EH (cell line): ENCODE measurements at places on chromosomes 11 and 22.

DNA sequence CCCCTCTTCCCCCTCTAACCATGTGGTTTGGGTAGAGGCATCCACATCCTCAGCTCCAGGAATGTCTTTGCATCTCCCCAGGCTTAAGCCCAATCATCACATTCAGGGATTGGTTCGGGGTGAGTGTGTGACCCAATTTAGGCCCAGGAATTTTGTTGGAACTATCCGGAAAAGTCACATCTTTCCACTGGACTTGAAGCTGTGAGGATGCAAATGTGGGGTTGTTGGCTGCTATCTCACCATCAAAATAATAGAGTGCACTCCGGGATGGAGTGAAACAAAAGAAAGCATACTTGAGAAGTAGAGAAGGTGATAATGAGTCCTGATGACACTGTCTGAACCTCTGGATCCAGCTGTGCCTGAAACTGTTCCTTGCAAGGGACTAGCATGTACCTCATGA lies 33.8 kb upstream of the OLFML1 start:
- peak; percentile 7 for DNase-seq

- no peak for DNase-seq
These were observed 704.8 kb downstream of the DLG2 start for GRCh38 chr11:84922212-84922805.

GRCh38 chr11:71186806-71187205 lies 65.6 kb downstream of the SHANK2 start:
- DNase-seq, result no peak

- DNase-seq, result no peak
These were observed 939 bp upstream of the SH3BP1 start for GRCh38 chr22:37638391-37639069.

- no peak for DNase-seq
These were observed 525.8 kb upstream of the FAT3 start for GRCh38 chr11:91698845-91699244.

- DNase-seq, result no peak
These were observed 51.2 kb upstream of the SLC22A12 start for GRCh38 chr11:64539711-64540427.
